NK-92 treated with Interleukin-12 subunit alpha and Interleukin-12 subunit beta, amount 100 ng/mL, for 24 hours (cell line): ENCODE measurements at places on chromosomes 6 and 20.

DNA sequence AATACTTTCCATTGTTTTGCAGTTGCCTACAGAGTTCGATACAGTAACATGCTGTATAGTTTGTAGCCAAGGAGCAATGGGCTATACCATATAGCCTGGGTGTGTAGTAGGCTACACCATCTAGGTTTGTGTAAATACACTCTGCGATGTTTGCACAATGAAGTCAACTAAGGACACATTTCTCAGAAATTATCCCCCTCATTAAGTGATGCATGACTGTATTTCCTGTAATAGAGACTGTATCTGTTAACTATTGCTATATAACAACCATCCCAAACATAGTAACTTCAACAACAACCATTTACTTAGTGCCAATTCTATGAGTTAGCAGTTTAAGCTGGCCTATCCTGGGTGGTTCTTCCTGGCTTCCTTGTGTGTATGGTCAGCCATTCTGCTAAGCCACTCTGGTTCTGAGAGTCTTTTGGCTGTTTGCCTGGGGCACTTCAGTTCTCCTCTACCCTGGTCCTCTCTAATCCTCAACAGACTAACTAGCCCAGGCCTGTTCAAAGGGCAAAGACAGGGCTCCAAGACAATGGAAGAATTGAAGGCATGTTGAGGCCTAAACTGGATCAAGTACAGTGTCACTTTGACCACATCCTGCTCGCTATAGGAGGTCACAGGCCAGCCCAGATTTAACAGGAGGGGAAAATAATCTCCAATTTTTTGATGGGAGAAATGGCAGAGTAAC lies 124.0 kb downstream of the PLCB1 start:
- DNase-seq, result no peak

GRCh38 chr6:133544419-133544818 lies 303.3 kb downstream of the EYA4 start:
- DNase-seq, result no peak

GRCh38 chr6:47665112-47665511 lies 33.3 kb upstream of the ADGRF4 start:
- DNase-seq, result no peak

- DNase-seq, result no peak
These were observed 30.2 kb downstream of the CSNK2A1 start for GRCh38 chr20:513429-513828.
